ENCODE measurements at places on chromosomes 2 and 18.

- no peaks in the 10 kb centered on the region for H3K27me3 ChIP-seq
- no peak for DNase-seq
- H3K27ac ChIP-seq: no peak overlapping the region
These were observed 305.4 kb downstream of the AFF3 start for GRCh38 chr2:99836690-99837605.

DNA sequence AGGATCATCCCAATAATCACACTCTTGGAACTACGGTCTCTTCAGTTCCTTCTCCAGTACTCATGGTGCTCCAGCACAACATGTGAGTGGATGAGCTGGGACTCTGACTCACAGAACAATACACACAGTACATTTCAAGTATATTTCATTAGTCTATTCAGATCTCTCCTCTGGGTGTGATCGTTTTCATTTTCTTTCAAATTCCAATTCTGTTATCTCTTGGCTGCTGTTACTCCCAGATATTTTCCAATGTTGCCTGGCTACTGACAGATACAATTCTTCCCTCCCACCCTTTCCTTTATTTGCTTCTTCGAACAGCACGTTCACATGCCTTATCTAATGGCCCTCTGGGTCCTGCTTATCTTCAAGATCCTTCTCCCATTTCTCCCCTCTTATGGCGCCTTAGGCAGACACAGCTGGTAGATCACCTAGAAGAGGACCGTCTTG is 216.0 kb downstream of the ACKR3 start:
- no peak for DNase-seq
- H3K4me3 ChIP-seq: no peak overlapping the region
- no peaks in the 10 kb centered on the region for H3K4me1 ChIP-seq
- peaks cover 20% of the 10 kb centered on the region for H3K27me3 ChIP-seq

DNA sequence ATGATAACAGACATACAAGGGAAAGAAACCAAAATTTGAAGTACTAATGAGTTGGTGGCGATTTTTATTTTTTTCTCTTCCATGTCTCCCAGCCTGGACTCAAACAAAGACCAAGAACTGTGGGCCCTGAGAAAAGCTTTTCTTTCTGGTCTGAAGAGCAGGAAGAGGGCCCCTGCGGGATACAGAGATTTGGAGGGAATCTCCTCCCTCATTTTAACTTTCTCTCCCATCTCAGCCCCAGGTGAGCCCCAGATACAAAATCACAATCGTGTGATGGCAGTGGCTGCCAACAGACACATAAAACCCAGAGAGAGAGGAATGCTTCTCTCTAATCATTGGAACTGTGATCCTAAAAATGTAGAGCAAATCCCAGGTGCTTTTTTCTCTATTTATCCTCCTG is 19.5 kb upstream of the PRKCE start:
- DNase-seq: no peak
- H3K27me3 ChIP-seq: peaks cover 32% of the 10 kb centered on the region
- no peaks in the 10 kb centered on the region for H3K4me1 ChIP-seq

DNA sequence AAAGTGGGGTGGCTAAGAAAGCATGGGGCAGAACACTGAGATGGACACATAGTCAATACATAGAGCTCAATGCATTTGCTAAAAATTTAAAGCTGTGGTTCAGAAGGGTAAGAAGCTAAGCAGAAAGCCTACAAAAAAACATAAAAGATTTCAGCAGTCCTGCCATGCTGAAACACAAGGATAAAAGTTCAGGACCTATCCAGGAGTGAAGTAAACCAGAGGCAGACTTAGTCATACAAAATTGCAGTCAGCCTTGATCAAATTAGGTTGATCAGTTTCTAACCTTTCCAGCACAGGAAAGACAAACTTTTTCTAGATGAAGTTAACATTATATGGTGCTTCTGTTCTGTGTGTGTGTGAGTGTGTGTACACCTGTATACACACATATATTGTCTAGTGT is 120.8 kb upstream of the RBMS1 start:
- no peak for DNase-seq
- no peaks in the 10 kb centered on the region for H3K27me3 ChIP-seq

DNA sequence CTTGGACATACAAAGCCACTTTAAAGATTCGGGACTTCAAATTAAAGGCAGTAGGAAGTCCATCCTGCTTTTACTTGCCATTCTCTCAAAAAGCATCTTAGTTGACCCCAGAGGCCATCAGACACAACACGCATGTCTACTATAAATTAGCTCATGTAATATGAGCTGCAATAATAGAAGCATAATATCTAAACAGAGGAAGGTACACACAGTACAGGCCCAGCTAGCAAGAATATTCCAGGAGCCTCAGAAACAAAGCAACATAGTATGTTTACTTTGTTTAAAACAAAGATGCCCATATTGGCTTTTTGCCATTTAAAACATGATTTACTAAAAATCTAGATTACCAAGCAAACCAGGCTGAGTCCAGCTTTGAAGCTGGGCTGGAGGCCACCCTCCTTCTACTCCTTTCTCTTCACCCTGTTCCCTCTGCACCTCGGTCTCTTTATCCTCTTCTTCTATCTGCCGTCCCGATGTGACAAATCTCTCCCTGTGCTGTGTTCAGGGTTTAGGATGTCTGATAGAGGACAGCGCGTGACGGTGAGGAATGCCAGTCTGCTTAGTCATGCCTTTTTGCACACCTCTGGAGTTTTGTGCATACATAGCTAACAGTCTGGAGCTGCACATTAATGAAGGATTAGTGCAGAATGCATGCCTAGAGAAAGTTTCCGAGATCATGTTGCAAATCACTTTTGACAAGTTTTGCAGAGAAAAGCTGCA is 28.2 kb downstream of the DTNA start:
- H3K4me1 ChIP-seq: no peaks in the 10 kb centered on the region
- H3K36me3 ChIP-seq: no peaks in the 10 kb centered on the region
- H3K4me3 ChIP-seq: no peak overlapping the region
- DNase-seq: no peak

- DNase-seq: no peak
- H3K27me3 ChIP-seq: peaks cover 4% of the 10 kb centered on the region
- no peak overlapping the region for H3K27ac ChIP-seq
These were observed 100.3 kb downstream of the IRS1 start for GRCh38 chr2:226699321-226699720.

DNA sequence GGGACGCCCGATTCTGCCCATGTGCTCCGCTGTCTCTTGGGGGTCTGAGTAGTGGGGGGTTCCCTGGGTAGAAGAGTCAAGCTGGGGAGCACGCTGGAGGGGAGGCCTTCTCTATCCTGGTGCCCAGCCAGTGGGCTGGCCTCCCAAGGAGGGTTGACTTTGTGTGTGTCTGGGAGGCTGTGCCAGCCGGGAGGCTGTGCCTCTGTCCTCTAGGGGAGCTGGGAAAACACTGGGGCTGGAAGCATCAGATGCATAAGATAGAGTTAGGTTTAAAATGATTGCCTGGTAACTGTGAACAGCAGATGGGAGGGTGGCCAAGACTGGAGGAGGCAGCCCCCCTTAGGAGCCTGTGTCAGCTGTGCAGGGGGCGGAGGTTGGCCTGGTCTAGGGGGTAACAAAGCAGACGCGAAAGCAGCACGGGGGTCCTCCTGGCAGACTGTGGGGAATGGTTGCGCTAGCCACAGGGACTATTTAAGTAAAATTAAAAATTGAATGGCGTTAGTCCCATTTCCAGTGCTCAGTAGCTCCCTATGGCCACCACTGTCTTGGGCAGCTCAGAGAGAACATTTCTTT is 1.3 kb downstream of the ING5 start:
- H3K4me3 ChIP-seq: peak overlapping the region; percentile 88
- no peaks in the 10 kb centered on the region for H3K27me3 ChIP-seq
- H3K4me1 ChIP-seq: peaks cover 32% of the 10 kb centered on the region
- DNase-seq: no peak
- peaks cover 32% of the 10 kb centered on the region for H3K36me3 ChIP-seq
- peak overlapping the region; percentile 89 for H3K27ac ChIP-seq

GRCh38 chr2:18156002-18156401 is 277.5 kb downstream of the KCNS3 start:
- H3K36me3 ChIP-seq: no peaks in the 10 kb centered on the region
- no peak overlapping the region for H3K4me3 ChIP-seq
- no peak overlapping the region for H3K27ac ChIP-seq
- H3K4me1 ChIP-seq: no peaks in the 10 kb centered on the region
- no peak for DNase-seq

GRCh38 chr2:67899187-67899586 is 163.6 kb downstream of the C1D start:
- DNase-seq: no peak
- no peaks in the 10 kb centered on the region for H3K36me3 ChIP-seq
- H3K4me1 ChIP-seq: no peaks in the 10 kb centered on the region

GRCh38 chr2:72414137-72414760 is 266.6 kb upstream of the CYP26B1 start:
- no peak for DNase-seq
- no peaks in the 10 kb centered on the region for H3K27me3 ChIP-seq
- H3K4me1 ChIP-seq: no peaks in the 10 kb centered on the region
- H3K27ac ChIP-seq: no peak overlapping the region

DNA sequence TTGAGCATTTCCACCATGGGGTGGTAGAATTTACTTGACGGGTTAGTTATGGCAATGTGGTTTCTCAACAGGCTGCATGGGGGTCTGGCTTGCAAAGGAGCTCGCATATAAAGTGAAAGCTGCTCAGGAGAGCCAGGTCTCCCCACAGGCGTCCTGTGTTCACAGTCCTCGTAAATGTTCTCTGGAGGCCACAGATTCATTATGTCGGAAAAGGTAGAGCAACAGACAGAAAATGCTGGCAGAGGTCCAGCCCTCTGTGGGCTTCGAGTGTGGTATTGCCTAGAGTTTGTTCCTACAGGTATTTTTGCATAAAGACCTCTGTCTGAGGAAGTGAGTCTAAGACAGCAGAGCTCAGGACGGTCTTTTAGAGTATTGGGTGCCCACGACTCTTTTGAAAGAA is 96.4 kb downstream of the CDCA7 start:
- peak overlapping the region; percentile 39 for H3K4me3 ChIP-seq
- no peak overlapping the region for H3K27ac ChIP-seq
- peak; percentile 16 for DNase-seq
- peaks cover 9% of the 10 kb centered on the region for H3K27me3 ChIP-seq
- H3K4me1 ChIP-seq: peaks cover 17% of the 10 kb centered on the region

DNA sequence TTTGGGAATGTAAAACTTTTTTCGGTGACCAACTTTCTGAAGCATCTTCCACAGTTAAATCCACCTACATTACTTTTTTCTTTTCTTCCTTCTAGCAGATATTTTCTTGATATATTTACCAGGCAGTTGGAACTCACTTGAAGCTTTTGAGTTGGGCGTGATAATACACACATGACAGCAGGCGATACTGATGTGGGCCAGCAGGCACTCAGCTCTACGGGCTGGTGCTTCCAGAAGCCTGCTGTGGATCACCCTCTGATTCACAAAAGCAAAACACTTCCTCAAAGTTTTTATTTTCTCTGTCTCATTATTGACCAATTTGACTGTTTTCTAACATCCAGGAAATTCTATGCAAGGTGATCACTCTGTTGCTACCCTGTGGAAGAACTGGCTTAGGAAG is 22.9 kb downstream of the GRHL1 start:
- peaks cover 51% of the 10 kb centered on the region for H3K4me1 ChIP-seq
- peaks cover 5% of the 10 kb centered on the region for H3K36me3 ChIP-seq
- no peak for DNase-seq
- H3K27ac ChIP-seq: no peak overlapping the region
- H3K27me3 ChIP-seq: peaks cover 6% of the 10 kb centered on the region

- H3K27ac ChIP-seq: no peak overlapping the region
- peaks cover 30% of the 10 kb centered on the region for H3K4me1 ChIP-seq
- H3K4me3 ChIP-seq: no peak overlapping the region
- H3K36me3 ChIP-seq: peaks cover 2% of the 10 kb centered on the region
- peak; percentile 25 for DNase-seq
- H3K27me3 ChIP-seq: no peaks in the 10 kb centered on the region
These were observed 47.7 kb downstream of the PRKCE start for GRCh38 chr2:45699032-45699658.
